NCI-H146 (cell line): ENCODE measurements at places on chromosomes 4 and X.

GRCh38 chr4:36786519-36786918, 458.0 kb upstream of the NWD2 start:
- DNase-seq, result no peak

GRCh38 chr4:31107362-31107761, 387.2 kb downstream of the PCDH7 start:
- DNase-seq, result no peak

- no peak for DNase-seq
Observed at GRCh38 chr4:7960790-7961655, 21.4 kb upstream of the AFAP1 start.

- DNase-seq, result no peak
Observed at GRCh38 chrX:107454302-107454701, 4.8 kb downstream of the FRMPD3 start.

DNA sequence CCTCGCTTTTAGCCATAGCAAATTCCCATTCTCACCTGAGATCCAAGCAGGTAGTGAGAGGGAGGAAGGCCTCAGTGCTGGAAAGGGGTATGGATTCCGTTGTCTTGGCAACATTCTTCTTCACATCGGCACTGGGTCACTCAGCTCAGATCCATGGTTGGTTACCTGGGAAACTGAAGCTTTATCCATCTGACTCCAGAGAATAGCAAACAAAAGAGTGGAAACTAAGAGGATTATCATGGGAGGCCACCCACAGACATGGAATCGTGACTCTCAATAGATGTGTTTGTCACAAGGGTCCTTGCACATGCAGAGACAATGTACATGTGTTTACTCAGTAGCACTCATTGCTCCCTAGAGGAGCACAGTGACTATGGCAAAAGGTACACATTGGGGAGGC, 81.0 kb downstream of the MAGED4 start:
- DNase-seq, result no peak

DNA sequence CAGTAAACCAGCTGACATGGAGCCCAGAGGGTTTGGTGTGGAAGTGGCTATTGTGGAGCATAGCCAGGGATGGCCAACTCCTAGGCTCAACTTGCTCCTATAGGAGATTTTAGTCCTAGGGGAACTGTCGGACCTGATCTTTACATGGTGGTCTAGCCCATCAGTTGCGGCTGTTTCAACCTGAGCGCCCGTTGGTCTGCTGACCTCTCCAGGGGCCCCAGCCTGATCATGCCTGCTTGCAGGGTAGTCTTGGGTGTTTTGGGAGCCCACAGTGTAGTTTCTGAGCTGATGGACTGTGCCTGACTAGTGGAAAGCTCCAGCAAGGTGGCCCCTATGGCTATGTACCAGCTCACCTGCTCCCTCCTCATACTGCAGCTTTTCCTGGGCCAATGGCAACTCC, 597.0 kb downstream of the IQCM start:
- no peak for DNase-seq

DNA sequence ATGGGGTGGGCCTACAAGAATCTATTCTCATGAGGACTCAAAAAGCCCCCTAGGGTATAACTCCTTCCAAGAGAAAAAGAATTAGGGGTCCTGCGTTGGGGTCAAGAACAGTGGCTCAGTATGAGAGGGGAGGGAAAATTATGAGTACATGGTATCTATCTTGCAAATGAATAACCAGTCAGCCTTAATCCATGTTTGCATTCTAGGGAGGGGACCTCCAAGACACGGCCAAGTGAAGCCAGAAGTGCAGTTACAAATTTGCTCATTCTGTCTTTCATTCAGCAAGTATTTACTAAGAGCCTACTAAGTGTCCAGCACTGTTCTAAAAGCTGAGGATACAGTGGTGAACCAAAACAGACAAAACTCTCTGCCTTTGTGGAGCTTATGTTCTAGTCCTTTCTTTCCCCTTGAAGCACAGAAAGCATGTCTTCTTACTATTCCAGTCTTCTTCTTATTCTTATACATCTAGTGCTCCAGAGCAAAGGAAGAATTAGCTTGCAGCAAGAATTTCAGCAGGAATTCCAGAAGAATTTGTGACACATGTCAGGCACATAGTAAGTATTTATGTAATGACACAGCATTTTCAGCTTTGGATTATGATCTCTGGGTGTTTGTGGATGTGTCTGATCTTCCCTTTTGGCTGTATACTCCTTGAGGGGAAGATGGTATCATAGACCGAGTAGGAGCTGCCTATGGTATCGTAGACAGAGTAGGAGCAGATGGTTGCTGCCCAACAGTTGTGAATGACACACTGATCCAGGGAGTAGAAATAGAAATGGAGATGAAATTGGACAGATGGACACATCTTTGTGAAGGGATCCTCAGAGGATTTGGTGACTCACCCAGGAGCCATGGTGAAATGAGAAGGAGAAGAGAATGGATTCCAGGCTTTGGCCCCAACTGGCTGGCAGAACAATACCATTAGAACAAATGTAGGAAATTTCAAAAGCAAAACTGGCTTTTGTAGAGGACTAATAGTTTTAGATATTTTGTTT, 75.9 kb downstream of the COQ2 start:
- no peak for DNase-seq

GRCh38 chr4:3477750-3478430, 14.8 kb downstream of the DOK7 start:
- peak; percentile 66 for DNase-seq

DNA sequence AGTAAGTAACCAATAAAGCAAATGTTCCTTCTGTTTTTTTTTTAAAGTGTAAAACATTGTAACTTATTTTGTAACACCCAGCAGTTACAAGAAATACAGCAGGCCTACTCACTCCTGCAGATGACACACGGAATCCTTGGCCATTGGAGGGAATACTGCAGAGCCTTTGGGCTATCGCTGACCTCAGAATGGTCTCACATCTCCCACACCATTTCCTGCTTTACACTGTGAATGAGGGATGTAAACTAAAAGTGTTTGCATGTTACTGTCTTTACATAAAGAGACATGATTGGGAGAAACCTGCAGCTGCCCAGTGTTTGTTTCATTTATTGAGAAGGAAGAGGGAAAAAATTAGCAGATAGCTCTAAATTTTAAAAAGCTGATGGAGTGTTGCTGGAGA, 64.1 kb downstream of the USP46 start:
- no peak for DNase-seq

GRCh38 chr4:37970702-37971101, 10.5 kb downstream of the PTTG2 start:
- no peak for DNase-seq

- DNase-seq, result no peak
Observed at GRCh38 chr4:124135409-124135813, 577.1 kb downstream of the ANKRD50 start.

- DNase-seq, result no peak
Observed at GRCh38 chrX:135200297-135200696, 29.1 kb upstream of the CT55 start.

GRCh38 chr4:147513091-147513490, 32.2 kb downstream of the EDNRA start:
- no peak for DNase-seq

DNA sequence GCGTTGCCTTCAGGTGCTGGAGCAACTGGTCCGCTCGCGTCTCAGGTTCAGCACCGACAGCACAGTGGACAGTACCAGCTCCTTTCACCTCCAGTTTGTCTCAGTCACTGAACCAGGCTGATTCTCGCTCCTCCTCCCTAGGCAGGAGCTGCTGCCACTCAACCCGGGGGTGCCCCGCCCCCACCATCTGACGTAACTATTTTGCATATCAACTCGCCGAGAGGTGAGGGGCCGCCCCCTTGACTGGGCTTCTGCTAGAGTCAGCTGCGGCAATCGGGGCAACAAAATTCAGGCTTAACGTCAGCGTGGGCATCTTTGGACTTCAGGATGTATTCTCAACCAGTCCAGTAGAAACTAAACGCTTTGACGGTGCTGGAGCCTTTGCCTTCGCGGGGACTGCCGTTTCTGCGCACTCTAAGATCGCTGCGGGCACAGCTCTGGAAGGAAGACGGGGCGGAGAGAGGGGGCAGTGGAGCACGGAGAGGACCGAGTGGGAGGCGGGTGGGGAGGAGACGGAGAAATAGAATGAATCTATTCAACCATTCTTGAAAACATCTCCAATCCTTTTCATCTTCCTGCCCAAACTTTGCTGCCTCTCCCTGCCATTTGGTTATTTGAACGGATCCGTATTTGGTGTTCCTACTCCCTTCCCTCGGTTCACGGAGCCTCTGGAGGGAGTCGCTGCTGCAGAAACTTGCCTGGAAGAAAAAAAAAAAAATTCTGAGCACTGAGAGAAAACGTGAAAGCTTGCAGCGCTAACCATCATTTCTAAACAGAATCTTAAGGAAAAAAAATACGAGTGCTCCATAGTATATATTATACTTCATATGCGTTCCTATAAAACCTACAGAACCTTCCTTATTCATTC, at the start of gene FSTL5:
Gene FSTL5 (minus strand): TSS at position 109 of the 868 bp plus-strand sequence. CDS start 52,604 bp downstream, outside the sequence.
- DNase-seq, result peak; percentile 19

DNA sequence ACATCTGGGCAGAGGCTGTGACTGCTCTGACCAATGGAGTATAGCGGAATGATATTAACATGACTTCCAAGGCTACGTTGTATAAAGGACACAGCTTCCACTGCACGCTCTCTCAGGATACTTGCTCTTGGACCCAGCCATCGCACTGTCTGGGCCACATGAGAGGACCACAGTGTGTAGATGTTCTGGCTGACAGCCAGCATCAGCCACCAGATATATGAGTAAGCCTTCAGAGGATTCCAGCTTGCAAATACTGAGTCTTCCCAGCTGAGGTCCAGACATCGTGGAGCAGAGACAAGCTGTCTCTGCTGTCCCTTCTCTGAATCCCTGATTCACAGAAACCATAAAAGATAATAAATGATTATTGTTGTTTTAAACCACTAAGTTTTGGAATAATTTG, 146.8 kb upstream of the USP9X start:
- DNase-seq, result no peak

- no peak for DNase-seq
Observed at GRCh38 chrX:41912923-41913322, 10.4 kb downstream of the CASK start.

DNA sequence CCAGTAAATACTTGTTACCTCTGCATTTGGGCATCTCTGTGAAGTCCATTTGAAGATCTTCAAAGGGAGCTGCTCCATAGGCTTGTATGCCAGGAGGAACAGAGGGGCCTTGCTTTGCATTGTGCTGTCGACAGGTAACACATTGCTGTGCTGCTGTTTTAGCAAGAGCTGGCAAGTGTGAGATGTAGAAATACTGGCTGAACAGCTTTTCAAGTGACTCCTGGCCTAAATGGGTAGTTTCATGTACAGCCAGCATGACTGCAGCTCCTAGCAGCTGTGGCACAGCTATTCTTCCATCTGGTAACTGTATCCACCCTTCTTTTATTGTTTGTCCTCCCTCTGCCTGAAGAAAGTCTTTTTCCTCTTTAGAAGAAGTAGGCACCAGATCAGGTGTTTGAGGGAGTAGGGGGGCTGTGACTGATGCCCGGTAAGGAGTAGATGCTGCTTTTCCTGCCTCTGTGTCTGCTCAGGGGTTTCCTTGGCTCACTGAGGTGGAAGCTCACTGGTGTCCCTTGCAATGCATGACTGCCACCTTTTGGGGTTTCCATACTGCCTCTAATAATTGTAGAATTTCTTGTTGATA, 965.3 kb downstream of the CCSER1 start:
- DNase-seq, result no peak

GRCh38 chrX:2552621-2553201, 51.9 kb upstream of the DHRSX start:
- no peak for DNase-seq

DNA sequence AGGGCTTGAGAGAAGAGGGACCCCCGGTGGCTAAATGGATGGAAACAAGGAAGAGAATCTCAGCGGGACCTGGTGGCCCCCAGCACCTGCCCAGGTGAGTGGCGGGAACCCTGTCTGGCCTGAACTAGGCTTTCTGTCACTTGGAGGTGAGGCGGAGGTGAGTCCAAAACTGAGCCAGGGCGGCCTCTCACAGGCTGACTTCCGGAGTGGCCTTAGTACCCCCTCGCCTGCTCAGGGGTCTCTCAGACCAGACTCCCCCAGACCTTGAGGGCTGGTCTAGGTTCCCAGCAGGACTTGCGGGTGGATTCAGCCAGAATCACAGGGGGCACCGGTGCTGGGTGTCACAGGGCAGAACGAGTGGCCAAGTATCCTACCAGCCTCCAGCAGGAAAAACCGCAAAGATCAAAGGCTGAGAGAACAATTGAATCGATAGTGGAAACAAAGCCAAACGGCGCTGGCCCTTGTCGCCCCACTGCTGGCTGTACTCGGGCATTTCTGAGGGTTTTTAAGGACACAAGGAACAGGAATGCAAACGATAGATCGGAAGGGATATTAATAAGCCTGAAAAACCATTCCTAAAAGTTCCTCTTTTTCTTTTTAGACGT, 67.8 kb downstream of the WFS1 start:
- DNase-seq, result peak; percentile 35

- DNase-seq, result no peak
Observed at GRCh38 chr4:1980561-1981041, 28.2 kb downstream of the NELFA start.
